Muscle of back (tissue), 13 donors: ENCODE measurements at places on chromosomes 6 and 20.
A peak's percentile ranks its signal among the peaks of the same experiment; 100 is the strongest.

DNA sequence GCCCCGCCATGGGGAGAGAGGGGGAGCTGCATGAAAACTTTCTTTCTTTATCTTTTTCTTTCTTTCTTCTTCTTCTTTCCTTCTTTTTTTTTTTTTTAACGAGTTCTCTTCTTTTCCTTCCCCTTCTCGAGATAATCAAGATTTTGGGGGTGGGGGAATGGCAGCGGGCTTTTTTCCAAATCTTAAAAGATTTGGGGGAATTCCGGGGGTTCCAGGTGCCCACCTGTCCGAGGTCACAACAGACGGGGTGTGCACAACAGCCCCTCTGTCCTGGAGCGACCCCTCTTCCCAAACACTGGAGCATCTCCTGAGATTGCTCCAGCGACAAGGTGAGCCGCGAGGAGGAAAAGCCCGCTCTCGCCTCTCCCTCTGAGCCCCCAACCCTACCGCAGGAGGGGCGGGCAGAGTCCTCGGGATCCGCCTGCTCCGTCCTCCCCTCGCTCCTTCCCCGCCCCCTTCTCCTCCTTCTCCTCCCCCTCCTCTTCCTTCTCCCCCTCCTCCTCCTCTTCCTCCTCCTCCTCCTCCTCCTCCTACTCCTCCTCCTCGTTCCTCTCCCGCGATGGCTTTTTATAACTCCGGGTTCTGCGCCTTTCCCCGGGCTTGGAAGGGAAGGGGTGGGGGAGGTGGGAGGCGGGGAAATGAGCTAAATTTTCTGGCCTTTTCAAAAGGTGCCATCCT lies 689 bp upstream of the KCNB1 start:
- no peak for DNase-seq

GRCh38 chr20:16801919-16802651 lies 53.9 kb downstream of the OTOR start:
- no peak for DNase-seq

DNA sequence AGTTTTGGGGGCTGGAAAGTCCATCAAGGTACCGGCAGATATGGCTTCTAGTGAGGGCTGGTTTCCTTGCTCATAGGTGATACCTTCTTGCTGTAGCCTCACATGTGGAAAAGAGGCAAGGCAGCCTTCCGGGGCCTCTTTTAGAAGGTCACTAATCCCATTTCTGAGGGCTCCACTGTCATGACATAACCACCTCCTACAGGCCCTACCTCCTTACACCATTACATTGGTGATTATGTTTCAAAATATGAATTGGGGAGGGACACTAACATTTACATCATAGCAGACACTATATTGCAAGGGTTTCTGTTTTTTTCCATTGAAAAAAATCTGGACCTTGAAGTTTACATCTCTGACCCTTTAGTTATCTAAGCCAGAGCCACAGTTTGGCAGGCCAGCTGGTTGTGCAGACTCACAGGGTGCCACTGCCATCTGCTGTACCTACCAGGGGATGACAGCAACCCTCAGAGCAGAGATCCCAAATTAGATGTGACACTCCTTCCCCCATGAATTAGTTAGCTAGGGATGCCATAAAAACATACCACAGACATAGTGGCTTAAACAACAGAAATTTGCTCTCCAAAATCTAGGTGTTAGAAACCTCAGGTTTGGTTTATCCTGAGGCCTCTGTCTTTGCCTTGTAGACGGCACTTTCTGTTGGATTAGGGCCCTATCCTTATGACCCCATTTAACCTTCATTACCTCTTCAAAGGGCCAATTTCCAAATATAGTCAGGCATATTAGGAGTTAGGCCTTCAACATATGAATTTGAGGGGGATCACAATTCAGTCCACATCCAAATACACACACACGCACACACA lies 166.4 kb upstream of the RNF217 start:
- peak; percentile 18 for DNase-seq

- DNase-seq, result no peak
Measured at GRCh38 chr6:73435236-73435635, 16.9 kb downstream of the CGAS start.

DNA sequence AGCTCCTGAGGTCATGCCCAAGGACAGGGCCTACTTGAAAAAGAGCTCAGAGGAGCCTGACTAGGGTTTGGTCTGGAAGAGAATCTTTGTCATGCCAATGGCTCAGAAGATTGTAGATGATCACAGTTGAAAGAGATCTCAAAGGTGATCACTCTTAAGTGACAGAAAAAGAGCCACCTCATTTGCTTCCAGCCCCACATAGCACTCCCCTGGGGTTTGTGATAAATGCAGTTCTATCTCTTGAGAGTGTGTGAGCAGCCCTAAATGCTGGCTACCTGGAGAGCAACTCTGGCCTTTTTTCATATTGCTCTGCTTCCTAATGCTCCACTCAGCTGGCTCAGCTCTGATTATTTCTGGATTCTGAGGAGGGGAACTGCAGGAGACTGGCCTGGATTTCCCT lies 39.3 kb downstream of the KLHL32 start:
- DNase-seq, result no peak

DNA sequence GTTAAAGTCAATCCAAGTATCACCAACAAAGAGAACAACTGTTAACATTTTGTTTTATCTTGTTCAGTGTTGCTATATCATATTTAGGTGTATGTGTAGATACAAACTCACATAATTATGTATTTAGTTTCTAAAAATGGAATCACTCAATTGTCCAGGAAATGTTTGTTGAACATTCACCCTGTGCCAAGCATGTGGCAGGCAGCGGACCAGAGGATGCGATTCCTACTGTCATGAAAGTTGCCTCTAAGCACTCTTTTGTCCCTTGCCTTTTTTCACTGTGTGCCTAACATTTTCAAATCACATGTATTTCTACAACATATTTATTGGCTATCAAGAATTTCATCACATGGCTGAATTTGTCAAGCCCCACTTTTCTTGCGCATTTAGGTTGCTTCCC lies 16.9 kb upstream of the TGM2 start:
- no peak for DNase-seq

GRCh38 chr6:42269553-42269952 lies 51.9 kb upstream of the MRPS10 start:
- DNase-seq, result no peak

DNA sequence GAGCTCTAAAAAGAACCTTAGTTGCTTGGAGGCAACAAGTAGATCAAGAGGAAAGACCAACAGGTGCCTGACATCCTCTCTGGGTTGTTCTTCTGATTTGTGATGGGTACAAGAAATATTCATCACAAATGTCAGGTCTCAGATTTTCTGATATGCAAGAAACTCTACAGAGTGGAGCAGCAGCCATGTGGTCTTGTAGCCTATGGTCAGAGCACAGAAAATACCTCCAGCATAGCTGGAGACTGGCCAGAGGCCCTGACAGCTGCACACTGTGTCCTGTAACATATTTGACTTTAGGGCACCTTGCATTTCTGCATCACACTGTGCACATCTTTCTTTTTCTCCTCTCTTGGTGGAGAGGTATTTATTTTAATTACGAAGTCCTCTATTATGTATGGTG lies 116.3 kb downstream of the GMPR start:
- DNase-seq, result no peak

GRCh38 chr6:1029141-1029540 lies 282.8 kb upstream of the FOXQ1 start:
- DNase-seq, result no peak

DNA sequence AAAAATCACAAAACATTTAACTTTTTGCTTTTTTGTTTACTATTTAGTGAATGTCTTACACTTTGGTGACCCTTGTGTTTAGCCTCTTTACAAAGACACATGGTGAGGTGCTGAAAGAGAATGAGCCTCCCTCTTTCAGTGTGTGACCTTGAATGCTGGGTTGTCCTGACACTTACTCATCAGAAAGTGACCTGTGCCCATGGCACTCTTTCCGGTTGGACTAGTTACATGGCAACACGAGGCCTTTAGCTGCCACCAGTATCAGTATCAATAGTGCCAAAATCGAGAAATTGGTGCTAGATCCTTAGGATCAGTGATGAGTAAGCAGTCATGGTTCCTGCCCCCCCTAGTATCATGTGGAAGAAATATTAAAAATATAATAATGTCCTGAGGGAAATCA lies 1.7 kb upstream of the RPL7L1 start:
- no peak for DNase-seq

DNA sequence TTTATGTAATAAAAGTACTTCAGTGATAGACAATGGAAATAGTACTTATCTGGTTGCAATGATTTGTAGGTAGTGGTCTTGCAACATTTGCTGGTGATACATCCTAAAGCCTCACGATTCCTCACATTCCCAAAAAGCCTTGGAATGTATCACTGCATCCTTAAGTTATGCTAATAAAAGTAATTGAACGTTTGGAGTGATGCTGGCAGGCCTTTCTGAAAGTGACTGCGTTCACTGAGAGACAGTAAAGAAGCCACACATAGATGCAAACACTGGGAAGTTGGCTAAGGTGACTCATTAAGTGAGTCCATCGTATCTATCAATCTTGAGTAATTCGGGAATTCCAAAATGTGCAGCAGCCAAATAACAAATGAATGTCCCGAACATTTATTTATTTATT lies 444.1 kb upstream of the SOX4 start:
- DNase-seq, result peak; percentile 75

DNA sequence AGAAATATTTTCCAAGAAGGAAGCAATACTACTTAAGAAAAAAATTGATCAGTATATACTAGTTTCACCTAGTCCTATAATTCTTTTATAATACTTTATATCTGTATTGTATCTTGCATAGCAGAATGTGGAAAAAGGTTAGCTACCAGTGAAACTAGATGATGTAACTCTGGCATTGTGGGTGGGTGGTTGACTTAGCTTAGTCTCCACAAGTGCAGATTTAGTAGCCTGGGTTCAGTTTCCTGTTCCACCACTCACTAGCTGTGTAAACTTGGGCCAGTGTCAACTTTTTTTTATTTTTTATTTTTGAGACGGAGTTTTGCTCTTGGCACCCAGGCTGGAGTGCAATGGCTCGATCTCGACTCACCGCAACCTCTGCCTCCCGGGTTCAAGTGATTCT lies 2.0 kb downstream of the MUC21 start:
- no peak for DNase-seq

- no peak for DNase-seq
Measured at GRCh38 chr20:46137816-46138215, 19.7 kb downstream of the CD40 start.

DNA sequence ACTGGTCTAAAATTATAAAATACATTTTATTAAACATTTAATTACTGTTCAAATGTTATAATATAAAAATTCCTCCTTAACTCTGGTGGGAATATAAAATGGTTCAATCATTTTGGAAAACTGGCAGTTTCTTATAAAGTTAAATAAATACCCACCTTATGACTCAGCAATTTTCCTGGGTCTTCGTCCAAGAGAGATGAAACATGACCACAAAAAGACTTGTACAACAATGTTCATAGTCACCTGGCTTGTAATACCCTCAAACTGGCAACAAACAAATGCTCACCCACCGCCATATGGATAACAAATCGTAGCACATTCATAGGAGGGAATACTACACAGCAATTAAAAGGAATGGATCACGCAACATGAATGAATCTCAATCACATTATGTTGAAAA lies 66.0 kb upstream of the RIN2 start:
- DNase-seq, result no peak

GRCh38 chr6:138572885-138573284 lies 73.6 kb upstream of the NHSL1 start:
- no peak for DNase-seq

GRCh38 chr6:87653074-87653962 lies 48.7 kb downstream of the AKIRIN2 start:
- DNase-seq, result no peak

GRCh38 chr20:50635676-50636600 lies 55.4 kb downstream of the RIPOR3 start:
- peak; percentile 73 for DNase-seq

DNA sequence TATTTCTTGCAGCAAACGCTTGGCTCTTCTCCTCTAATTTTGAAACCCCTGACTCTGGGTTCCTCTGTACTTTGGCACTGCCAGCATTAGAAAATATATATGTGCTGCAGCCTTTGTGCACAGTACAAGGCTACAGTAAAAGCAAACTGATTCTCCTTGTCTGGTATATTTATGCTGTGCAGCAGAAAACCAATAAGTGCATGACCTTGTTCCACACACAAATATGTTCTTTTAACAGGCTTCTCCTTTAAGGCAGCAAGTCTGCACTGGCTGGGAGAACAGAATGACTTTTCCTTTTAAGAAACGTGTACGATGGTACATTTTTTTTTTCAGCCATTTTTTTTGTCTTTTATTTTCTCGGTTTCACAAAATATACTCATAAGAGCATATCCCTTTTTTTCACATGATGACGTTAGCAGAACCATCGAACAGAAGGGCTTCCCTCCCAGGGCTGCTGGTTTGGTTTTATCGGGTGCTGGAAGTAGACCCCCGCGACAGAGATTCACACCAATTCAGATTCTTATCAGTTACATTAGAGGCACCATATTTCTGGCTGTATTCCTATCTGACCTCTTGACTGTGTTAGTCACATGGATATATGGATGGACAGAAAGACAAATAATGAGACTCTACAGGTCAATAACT lies 129.9 kb upstream of the ARID1B start:
- DNase-seq, result no peak

DNA sequence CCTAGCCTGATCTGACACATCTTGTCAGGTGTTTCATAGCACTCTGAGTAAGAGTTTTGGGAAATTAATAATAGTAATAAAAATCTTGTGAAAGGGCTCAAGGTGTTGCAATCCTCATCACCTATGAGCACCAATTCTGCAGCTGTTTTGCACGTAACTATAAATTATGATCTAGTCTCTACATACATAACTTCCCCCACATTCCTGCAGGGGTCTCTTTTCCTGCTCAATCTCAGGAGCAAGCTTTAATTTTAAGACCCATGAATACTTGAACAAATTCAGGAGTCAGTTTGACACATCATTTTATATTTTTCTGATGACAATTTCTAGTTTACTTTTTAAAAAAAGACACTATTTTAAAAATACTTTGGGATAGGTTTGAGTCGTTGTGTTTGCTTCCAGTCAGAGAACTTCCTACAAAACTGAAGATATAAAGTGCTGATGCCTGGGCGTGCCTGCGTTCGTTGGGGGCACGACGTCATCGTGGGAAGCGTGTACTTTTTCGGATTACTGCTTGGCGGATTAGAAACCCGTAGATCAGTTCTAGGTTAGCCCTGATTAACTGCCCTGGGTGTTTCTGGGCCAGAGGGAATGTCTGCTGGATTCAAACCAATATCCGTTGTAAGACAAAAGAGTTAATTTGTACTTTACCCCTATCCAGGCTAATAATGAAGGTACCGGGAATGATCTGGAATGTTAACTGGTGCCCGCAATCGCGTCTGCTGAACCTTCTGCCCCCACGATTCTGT lies 1.0 kb upstream of the E2F3 start:
- DNase-seq, result peak; percentile 14

- no peak for DNase-seq
Measured at GRCh38 chr6:75848274-75848673, 99.2 kb downstream of the MYO6 start.

DNA sequence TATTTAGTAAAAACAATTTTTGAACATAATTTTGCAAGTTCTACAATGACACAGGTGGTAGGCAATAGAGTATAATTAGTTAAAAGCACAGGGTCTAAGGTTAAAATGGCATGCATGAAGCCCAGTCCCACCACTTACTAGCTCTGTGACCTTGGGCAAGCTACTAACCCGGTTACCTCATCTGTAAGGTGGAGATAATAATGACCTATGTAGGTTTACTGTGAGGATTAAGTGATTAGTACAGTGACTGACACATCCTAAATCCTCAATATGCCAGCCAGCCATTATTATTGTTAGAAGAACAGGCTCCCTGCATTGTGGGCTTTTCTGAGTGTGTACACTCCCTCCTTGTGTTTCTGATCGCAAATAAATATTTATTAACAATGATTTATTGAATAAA lies 26.2 kb downstream of the ATXN1 start:
- no peak for DNase-seq
